Right atrium auricular region (tissue), 2 donors: ENCODE measurements at places on chromosomes 2 and 18.

GRCh38 chr2:220194630-220195584 is 567.5 kb downstream of the SLC4A3 start:
- no peak for DNase-seq

GRCh38 chr18:77772177-77772576 is 522.5 kb downstream of the GALR1 start:
- DNase-seq: no peak

DNA sequence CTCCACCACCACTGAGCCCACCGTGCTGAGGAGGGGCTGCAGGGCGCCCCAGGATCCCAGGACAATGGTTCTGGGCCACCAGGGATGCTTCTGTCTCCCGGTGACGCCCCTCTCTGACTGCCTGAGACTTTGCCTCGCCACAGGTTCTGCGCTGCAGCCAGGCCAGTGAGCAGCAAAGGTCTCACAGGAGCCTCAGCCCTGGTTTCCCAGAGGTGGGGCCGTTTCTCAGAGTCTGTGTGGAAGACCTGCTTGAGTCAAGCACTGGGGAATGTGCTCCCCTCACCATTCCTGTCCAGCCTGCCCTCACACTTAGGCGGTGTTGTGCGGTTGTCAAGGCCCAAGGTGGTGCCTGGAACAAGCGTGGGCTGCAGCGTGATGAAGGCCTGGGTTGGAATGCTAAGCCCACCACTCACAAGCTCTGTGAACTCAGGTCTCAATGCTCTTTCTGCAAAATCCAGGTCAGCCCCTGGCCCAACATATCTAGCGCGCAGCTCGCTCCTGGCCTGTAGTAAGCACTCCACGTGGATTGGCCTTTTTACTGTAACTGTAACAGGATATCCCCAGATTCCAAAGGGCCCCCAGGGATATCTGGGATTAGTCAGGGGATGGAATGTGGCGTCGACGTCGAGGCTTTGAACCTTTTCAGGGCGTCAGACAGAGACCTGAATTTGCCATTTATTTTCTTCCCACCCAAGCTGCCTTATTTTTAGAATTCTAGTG is 47.6 kb downstream of the PLB1 start:
- no peak for DNase-seq

GRCh38 chr2:8234253-8234652 is 447.6 kb upstream of the ID2 start:
- no peak for DNase-seq

GRCh38 chr2:238216651-238217184 is 13.2 kb upstream of the ILKAP start:
- no peak for DNase-seq

DNA sequence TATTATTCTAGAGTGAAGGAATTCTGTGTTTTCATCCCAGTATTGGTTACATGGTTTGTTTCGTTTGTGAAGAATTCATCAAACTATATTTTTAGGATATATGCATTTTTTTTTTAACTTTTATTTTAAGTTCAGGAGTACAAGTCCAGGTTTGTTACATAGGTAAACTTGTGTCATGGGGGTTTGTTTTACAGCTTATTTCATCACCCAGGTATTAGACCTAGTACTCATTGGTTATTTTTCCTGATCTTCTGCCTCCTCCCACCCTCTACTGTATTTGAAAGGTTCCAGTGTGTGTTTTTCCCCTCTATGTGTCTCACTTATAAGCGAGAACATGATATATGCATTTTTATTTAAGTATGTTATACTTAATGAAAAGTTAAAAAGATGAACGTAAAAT is 47.6 kb downstream of the SCN9A start:
- no peak for DNase-seq

DNA sequence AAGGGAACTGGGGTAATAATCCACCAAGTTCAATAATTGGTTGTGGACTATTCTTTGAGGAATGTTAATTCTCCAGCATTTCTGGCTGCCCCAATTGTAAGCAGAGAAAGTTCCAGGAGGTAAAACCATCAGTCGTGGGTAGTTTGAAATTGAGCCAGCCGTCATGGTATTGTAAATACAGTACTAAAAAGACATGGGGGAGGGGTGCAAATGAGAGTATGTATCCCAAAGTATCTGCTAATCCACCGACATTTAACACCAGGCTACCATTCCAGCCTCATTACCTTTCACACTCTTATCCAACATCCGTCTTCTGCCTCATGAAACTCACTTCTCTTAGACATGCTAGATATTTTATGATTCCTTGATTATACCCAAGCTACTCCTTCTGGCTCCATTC is 507.9 kb downstream of the ERBB4 start:
- no peak for DNase-seq

DNA sequence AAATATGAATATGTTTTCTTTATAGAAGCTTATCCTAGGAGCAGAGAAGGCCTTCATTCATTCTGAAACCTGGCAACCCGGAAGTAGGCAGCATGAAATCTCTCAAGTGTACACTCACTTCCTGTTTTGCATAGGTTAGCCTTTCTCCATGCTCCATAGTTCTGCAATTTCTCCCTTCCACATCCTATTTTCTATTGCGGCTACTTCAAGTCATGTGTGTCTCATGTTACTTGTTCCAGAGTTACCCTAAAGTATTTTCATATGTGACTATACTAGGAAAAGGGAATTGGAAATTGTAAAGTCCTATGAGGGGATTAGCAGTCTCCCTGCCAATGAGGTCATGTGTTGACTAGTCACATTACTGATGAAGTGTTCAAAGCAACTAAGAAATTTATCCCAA is 320.6 kb downstream of the NCKAP5 start:
- no peak for DNase-seq
